ENCODE measurements at places on chromosomes 1 and 21.

DNA sequence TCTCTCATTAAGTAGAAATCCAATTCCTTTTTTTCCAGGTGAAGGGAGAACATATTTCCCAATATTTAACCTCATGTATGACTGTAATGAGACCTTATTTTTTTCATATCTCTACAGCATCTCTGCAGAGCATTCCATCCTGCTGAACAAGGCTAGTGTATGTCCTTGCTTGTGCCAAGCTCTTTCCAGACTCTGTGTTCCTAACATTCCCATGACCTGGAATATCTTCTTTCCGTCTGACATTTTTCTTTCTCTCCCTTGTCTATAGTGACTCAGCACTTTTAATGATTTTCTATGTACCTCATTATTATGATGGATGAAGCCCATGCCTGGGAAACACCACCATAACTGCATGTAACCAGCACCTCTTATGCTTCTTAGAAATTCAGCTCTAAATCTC is 278.3 kb upstream of the NRIP1 start:
- DNase-seq, result no peak

- DNase-seq, result no peak
Measured at GRCh38 chr21:35674895-35675470, 385.3 kb downstream of the SETD4 start.

- DNase-seq, result no peak
Measured at GRCh38 chr1:24327891-24328290, 8.7 kb downstream of the GRHL3 start.

DNA sequence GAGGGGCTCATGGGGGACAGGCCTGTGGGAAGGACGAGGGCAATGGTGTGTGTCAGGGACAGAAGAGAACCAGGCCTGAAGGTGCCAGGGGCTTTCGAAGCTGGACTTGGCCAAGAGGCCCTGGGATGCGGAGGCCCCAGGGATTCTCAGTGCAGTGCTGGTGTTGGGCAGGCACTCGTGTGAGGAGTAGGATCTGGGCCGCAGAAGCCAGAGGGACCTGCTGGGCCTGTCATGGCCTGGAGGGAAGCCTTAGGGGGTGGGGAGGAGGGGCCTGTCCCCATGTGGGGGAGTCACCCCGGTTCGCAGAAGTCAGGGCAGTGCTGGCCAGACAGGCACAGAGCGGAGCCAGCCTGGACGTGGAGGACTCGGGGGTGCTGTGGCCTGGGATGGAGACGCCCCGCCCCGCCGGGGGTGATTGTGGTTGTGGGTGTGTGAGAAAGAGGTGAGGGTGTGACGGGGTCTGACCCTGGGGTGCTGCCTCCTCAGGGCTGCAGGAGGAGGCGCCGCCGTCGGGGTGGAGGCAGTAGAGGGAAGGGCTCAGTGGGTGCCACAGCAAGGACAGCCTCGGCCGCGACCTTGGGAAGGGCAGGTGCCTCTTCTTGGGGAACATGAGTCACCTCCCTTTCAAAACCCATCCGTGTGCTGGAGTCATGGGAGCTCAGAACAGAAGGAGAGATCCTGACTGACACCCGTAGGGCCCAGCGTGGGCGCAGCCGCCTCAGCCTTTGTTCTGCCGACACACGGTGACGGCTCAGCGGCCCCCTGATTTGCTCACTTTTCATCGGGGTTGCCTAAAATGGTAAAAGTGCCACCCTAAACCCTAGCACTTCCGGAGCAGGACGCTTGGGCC is 33.9 kb downstream of the FAAP20 start:
- DNase-seq, result no peak

GRCh38 chr1:43796111-43796581 is 88.8 kb downstream of the ST3GAL3 start:
- no peak for DNase-seq
